ENCODE measurements at places on chromosomes 2 and 18.

GRCh38 chr18:65990174-65990690, 239.4 kb downstream of the CDH7 start:
- DNase-seq = no peak

DNA sequence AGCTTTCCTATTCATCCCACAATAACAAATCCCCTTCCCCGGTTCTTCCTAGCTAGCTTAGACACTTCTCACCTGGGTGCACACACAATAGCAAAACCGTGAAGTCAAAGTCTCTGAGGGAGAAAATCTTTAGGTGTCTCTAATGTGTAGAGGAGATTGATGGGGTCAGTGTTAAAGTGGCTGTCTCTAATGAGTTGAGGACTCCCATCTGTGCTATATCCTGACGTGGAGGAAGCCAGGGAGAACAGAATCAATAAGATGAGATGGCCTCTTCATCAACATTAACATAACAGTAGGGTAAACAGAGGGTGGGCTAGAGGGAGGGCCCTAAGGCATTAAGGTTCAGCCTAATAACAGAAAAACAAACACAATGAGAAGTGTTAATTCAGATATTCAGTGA, 120.4 kb downstream of the SLC5A7 start:
- DNase-seq = no peak

GRCh38 chr2:224776795-224777558, 60.8 kb upstream of the CCDC195 start:
- DNase-seq = no peak

DNA sequence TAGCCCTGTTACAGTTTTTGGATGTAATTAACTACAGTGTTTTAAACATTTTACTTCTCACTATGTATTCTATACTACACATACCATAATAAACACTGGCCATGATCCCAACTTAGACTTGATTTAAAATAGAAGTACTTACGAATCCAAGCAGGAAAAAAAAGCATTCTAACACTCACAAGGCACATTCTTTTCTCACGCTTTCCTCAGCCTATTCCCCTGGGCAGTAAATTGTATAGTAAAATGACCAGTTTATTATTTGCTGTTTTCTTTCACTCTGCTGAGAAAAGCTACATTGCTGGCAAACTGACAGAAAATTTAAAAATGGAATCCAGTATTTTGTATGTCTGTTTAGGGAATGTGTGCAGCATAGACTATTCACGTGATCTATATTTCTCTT, 2.8 kb upstream of the TANC1 start:
- DNase-seq = no peak

DNA sequence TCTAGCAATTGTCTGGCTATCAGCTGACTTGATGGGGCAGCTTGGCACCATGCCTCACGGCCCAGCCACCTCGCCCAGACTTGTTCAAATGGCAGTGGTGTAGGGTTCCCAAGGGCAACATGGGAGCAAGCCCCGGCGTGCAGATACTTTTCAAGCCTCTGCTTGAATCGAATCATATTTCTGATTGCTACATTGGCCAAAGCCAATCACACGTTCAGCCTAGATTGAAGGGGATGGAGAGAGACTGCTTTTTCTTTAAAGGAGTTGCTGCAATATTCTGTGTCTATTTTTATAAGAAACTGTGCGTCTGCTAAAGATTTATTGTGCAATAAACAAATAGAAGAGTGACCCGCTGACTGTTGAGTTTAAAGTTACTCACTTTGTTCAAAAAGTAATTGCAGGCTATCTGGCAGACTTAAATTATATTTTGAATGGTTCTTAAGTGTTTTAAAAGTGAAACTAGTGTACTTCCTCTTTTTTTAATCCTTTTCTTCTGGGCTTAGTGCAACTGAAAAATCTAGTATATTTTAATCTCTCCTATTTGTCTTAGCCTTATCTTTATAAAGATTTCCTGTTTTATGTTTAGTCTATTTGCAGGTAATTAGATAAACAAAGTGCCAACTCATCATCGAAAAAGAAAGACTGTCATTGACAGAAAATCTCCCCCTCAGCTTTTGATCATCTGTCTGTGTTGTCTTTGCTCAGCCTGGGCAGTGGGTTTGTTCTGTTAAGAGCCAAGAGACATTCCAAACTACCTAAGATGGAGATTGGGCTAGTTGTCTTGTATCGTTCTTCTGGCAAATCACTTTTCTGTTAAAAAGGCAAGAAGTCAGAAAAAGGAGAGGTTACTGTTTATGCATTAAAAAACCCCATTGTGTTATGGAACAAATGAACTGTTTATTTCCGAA, 156.1 kb downstream of the TPGS2 start:
- DNase-seq = no peak

DNA sequence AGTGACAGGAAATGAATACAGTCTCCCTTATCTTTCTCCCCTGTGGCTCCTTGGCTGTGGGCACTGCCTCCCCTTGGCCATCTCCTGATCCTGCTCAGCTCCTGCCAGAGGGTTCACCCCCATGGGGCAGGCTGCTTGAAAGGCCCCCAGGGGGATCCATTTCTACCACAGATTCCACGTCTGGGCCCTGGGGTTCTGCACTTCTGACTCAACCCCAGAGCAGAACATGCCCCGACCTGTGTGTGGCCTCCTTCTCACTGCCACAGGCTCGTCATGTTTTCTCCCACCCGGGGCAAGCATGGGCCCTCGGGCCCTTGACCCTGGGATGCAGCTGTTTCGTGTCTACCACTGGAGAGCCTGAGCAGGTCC, 122.2 kb downstream of the ACKR3 start:
- DNase-seq = no peak

DNA sequence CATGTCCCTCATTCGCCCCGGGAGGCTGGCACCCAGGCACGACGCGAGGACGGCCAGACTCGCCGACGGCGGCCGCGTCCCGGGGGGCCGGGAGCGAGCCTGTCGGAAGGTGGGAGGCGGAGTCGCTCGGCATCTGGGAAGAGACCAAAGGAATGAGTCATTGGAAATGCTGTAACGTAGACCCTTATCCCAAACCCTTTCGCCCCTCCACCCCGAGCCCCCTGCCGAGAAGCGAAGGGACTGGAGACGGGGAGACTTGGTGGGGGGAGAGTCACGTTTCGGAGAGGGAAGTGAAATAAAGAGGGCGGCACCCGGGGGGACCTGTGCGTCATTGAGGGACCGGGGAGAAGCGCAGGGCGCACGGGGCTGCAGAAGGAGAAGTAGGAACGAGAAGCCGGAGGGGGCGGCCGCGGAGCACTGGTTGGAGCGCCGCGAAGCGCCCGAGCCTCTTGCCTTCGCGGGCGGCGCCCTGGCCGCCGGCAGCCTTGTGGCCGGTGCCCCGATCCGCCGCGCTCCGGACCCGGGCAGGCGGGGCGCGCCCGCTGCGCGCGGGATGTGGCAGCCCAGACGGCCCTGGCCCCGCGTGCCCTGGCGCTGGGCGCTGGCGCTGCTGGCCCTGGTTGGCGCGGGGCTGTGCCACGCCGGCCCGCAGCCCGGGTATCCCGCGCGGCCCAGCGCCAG, at the start of gene EMILIN2:
Gene EMILIN2 (plus strand): TSS at position 371 of the 681 bp plus-strand sequence. CDS start 183 bp downstream, at position 554.
- peak; percentile 37 for DNase-seq

GRCh38 chr2:30641765-30642345, 165.4 kb downstream of the CAPN13 start:
- DNase-seq = no peak
